ENCODE measurements at places on chromosomes 5 and 9.

DNA sequence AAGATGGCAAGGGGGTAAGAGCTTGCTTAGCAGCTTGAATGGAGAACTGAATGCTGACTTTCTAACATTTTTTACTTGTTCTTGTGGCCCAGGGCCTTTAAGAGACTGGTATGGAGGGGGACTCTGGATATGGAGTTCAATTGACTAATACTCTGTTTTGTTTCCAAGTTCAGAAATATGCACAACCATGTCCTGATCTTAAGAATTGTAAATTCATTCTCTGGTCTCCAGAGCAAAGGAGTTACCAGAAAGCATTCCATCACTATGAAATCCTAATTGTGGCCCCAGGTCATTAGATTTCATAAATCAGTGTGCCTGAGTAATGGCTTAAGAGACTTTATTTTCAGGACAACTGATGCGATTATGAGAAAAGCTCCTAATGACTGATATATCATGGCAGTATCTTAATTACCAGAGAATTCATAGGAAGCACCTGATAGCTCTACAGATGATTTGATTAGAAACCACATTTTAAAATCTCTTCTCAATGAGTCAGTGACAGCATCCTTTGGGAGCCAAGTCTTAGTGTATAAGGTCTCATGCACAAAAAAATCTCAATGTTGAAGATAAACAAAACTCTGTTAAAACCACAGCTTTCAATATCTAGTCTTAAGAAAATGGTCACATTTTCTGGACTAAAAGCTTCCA is 613.6 kb upstream of the KLF4 start:
- DNase-seq = no peak

DNA sequence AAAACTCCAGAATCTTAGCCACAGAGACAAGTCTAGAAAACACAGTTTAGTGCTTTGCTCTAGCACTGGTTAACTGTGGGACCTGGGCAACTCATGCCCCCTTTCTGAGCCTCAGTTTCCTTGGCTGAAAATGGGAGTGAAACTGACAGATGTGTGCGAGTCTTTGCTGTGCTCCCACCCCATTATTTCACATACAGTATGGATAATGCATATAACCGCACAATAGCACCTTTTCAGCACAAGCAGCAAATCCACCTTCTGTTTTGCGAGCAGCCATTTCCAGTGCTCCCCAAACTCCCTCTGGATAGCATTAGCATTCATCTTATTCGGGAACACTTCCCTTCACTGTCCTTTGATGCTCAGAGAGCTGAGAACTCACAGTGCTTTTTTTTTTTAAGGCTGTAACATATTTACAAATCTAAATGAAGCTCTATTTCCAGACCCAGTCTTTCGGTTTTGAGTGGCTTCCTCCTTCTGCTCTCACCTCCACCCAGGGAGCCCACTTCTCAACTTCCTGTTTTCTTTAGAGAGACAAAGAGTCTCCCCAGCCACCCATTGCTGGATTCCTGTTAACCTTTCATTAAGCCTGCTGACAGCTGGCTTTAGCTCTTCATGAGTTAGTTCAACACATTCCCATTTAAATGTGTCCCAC is 49.2 kb downstream of the TIMD4 start:
- DNase-seq = no peak

DNA sequence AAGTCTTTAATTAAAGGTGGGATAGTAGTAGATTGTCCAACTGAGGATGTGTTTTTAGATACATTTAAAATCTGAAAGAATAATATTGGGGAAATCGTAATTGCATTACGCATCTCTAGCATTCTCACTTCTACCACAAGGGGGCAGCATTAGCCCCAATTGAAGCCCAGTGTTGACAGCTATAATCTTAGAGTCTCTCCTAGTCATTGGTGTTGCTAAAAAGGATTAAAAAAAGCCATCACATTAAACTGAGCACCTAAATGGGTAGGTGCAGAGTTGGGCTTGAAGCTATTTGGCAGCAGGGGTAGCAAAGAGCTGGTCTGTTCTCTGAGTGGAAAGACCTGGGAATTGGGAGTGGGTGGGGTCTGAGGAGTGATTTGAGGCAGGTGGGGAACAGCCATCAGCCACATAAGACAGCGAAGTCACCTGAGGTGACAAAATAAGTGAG is 177.2 kb downstream of the OSTF1 start:
- peak; percentile 63 for DNase-seq

GRCh38 chr9:80378669-80379293 is 807.0 kb downstream of the TLE4 start:
- DNase-seq = no peak

DNA sequence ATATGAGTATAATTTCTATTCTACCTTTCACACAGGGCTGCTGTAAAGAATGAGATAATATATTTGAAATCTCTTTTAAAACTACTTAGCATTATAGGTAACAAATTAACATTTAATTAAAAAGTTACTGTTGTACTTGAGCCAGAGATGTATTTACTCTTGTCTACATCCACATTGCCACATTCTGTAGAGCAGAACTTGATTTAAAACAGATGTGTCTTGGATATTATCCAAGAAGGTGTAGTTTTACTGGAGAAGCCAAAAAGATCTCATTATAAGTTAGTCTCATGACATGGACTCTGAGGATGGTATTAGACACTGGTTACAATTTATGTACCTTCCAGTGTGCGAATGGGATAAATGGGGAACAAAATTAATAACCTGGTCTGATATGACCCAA is 293.1 kb upstream of the CCNH start:
- no peak for DNase-seq

DNA sequence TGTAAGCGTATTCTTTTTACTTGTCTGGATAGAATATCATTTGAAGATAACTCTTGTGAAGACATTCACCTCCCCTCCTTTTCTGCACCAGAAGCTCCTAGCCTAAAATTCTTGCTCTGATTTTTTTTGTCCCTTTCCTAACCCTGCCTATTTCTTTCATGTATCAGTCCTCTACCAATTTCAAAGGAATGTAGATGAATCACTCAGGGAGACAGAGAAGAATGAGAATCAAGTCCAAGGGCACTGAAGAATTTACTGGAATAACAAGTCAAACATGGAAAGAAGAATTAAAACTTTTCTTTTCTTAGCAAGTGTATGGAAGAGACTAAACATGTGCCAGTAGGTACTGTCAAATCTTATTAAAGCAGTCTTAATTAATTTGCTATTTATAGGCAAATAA is 618.7 kb downstream of the DNAH5 start:
- no peak for DNase-seq

GRCh38 chr5:141807329-141807728 is 70.9 kb downstream of the PCDH1 start:
- DNase-seq = no peak

DNA sequence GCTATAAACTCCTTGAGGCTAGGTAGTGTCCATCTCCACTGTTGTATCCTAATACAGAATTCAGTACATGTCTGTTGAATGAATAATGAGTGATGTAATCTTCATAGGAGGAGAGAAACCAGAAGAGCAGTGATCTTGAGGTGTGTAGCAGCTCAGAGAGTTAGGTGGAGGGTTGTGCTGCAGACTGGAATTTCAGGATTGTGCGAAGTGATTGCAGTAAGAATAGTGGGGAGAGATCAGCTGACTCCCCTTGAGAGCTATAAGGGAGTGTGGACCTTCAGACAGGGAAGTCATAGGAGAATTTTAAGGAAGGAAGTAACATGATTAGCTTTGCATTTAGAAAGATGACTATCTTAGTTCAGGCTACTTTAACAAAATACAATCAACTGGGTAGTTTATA is 4.4 kb downstream of the SNX24 start:
- DNase-seq = no peak

DNA sequence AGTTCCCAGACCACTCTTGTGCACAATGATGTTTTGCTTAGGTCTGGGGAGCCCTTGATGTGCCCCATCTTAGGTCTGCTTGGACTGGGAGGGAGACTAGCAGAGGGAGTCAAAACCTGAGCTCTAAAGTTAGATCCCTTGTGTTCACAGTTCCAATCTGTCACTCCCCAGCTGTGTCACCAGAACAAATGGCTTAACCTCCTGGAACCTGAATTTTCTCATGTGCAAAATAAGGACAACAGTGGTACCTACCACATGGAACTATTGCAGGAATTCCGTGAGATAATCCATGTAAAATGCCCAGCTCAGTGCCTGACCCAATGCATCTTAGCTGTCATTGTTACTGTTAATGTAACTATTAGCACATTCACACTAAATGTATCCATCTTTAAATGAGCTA is 45.5 kb downstream of the GALNT10 start:
- no peak for DNase-seq

DNA sequence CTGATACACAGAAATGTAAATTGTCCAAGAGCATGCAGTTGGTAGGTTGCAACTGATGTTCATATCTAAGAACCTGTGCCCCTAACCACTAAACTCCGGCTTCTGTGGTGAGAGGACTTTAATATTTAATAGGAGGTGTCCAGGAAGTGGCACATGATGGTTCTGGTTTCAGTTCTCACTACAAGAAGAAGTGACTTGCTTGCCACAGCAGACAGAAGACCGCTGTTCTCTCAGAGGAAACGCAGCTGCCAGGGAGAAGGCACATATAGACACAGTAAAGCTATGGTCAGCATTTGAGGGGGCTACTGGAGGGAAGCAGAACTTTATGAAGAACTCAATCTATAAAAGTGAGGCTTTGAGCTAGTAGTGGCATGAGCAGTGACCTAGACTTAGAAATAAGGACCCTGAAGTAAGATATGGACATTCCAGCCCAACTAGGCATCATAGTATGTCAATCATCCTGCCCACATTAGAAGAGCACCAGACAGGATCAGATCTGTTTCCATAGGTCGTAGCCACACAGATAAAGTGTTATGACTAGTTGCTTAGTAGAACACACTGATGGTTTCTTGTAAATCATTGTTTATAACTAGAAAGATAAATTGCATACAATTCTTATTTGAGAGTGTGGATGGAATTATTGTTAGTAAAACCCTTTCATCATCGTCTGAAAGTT is 36.4 kb upstream of the DAB2 start:
- DNase-seq = no peak

DNA sequence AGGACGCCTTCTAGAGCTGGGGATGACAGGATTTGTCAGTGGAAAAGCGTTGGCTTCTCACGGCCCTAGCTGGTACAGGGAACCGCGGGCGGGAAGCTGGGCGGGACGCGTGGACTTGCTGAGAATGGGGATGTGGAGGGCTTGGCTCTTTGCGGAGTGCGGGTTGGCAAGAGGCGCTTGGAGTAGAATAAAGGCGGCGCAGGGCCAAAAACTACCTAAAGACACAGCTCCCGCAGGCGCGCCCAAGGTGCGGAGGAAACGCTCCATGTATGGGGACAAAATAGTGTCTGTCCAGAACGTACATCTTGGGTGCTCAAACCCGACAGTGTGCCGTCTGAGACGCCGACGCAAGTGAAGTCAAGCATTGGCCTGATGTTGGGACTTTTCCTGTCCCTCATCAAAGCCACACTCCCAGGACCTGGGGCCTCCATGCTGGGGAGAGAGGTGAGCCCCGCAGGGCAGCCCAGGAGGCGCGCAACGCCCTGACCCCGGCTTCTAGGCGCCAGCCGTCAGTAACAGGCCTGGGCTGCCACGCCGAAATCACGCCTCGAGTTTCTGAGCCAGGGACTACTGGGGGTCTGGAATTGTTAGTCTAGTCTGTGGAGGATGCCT is 1.6 kb upstream of the NKX2-5 start:
- DNase-seq = no peak

DNA sequence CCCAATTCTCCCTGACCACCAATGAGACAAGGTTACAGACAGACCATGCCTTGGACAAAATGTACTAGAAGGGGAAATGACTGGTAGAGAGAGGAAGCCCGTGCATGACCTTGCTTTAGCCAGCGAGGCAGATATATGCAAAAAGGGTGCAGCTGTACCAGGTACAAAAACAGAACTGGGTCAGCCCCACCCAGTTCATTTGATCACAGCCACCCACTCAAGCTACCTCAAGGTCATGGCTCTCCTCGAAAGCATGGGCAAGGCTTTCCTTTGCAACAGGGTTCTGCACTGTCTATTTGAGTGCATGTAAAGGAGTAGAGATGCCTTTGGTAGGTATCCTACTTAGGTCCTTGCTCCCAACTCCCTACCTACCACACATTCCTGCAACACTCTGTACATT is 33.3 kb downstream of the TLE1 start:
- no peak for DNase-seq

DNA sequence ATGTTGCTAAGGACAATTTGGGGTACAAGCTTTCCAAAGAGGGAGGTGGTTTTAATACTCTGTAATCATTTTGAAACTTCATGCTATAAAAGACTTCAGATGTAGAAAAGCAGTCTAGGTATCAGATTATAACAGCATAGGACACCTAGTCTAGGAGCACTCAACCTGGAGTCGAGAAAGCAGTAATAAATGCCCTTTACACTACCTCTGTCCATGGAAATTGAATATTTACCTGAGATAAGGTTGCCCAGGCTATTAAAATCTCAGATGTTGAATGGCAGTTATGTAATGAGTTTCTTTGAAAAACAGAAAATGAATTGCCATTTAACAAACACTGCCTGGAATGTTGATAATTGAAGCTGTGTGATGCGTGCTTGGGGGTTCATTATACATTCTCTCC is 561.8 kb upstream of the DMAC1 start:
- no peak for DNase-seq

GRCh38 chr5:14627270-14627669 is 37.2 kb upstream of the OTULIN start:
- DNase-seq = no peak

DNA sequence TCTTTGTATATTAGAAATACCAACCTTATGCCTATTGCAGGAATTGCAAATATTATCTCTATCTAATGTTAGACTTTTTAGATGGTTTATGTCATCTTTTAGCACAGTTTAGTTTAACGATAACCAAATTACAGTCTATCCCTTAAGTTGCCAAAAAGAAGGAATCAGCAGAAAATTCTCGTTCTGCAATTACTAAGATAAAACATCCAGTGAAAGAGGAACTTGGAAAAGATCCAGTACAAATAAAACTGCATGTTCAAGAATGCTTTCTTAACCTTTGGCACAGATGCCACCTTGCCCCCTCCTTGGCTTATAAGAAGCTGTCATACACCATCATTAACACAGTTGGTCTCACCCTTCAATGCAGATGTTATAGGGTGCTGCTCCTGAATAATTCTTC is 124.0 kb downstream of the SEMA5A start:
- DNase-seq = no peak
